ENCODE measurements at places on chromosomes 1 and 21.

DNA sequence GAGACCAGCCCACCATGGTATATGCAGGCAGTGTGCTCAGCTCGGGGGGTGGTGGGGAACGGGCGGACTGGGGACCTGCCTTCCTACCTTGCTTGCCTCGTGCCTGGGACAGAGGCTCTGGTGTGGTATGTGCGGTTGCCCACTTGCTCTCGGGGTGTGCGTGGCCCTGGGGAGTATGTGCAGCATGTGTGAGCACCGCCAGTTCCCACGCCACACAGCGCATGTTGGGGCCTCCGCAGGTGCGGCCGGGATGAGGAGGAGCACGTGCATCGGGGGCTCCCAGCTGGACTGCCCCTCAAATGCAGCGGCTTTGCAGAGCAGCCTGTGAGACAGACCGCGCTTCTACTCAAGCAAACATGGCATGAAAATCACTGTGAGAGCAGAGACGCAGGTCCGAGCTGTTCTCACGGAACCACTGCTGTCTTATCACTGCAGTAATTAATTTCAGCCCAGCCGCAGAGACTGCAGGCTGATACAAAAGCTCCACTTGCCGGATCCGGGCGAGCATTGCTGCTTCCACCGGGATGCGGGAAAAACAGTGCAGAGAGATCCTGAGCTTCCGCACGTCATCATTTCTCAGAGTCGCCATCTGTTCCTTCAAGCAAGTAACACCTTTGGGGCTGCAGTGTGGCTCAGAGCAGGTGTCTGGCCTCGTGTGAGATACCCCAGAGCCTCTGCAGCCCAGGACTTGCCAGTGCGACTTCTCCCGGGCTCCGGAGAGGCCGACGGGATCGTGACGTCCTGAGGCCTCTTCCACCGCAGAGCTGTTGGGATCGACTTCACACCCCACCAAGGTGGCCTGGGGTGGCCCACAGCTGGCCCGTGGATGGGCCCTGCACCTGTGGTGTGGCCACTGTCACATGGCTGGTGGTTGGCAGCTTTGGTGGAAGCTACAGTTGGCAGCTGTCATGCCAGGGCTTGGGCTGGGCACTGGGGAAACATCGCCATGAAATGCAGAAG lies 92.6 kb upstream of the ACTRT2 start:
- DNase-seq: no peak

DNA sequence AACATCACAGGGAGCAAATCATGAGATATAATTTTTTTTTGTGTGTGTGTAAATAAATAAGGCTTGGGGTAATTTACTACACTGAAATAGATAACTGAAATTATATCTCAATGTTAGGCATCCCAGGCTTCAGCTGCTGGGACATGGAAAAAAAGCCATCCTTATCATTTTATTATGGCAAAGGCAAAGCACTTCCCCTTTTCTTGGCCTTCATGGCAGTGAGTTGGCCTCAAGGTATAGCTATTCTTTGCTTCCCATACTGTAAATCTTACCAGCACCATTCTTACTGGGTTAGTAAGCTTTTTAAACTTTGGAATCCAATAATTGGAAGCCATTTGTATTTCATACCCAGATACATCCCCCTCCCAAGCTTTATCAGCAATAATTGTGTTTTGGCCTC lies 29.0 kb downstream of the RBM11 start:
- no peak for DNase-seq

GRCh38 chr21:28767523-28767922 lies 225.2 kb downstream of the LTN1 start:
- no peak for DNase-seq

- no peak for DNase-seq
These were observed 21.1 kb downstream of the ATP8B2 start for GRCh38 chr1:154346276-154346917.

GRCh38 chr1:226865590-226865989 lies 4.8 kb upstream of the PSEN2 start:
- no peak for DNase-seq

DNA sequence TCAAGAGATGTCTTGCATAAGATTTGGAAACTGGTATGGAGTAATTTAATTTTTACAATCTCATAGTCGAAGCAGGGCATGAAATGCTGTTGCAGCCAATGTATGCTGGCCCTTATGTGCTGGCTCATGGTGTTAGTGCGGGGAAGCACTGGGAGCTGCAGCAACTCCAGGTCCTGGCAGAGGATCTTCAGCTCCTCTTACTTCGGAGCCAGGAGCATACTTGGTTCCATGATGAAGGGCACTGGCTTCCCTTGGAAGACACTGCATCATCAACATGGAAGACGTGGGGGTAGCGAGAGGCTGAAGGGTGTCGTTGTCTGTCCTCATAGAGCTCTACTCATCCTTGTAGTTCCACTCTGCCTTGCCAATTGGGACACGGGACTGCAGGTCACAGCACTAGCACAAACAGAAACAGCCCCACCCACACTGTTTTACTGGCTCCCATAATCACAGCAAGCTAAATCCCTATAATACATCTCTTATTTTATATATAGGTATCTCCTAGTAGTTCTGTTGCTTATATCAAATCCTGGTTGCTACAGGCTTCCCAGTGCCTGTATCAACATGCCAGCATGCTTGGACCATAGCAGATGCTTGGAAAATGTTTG lies 22.4 kb downstream of the PLA2G2D start:
- DNase-seq: no peak

DNA sequence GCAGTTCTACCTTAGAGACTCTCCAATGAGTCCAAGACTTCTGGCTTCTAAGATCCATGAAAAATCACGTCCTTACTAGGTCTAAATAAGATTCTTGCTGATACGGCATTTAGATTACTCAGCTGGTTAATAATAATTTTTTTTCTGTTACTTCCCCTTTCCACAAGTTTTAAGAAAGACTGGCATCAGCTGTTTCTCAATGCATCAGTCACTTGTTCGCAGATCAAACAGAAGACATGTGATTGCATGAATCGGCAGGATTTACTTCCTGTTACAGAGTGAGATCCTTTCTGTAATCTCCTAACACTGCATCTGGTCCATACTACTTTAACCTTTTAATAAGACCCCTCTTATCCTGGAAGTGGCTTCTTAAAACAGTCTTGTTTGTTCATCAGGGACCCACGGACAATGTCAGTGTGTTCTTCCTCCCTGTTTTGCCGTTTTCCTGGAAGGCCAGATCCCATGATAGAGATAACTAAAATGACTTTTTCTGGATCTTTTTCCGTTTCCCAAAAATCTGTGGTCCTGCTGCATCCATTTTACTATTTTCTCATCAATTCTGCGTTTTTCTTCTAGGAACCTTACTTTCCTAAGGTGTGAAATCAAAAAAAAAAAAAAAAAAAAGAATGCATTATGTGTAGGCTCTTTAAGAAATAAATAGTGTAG lies 6.1 kb downstream of the NPL start:
- no peak for DNase-seq

- no peak for DNase-seq
These were observed at the start of gene PRDM2 for GRCh38 chr1:13699936-13700520. TSS of gene PRDM2 (plus strand) at chr1:13700188. CDS start at chr1:13715606, 15,418 bp downstream.

- no peak for DNase-seq
These were observed 17.2 kb downstream of the DRAXIN start for GRCh38 chr1:11708554-11709350.

GRCh38 chr1:175512637-175513412 lies 230.6 kb downstream of the TNR start:
- DNase-seq: no peak

GRCh38 chr1:114032271-114033215 lies 53.3 kb downstream of the OLFML3 start:
- no peak for DNase-seq

- no peak for DNase-seq
These were observed 3.7 kb downstream of the DMRTB1 start for GRCh38 chr1:53462769-53463501.

All from thoracic aorta (tissue), 2 donors.